T-helper 9 cell (primary cell): ENCODE measurements at places on chromosomes 5 and 9.

DNA sequence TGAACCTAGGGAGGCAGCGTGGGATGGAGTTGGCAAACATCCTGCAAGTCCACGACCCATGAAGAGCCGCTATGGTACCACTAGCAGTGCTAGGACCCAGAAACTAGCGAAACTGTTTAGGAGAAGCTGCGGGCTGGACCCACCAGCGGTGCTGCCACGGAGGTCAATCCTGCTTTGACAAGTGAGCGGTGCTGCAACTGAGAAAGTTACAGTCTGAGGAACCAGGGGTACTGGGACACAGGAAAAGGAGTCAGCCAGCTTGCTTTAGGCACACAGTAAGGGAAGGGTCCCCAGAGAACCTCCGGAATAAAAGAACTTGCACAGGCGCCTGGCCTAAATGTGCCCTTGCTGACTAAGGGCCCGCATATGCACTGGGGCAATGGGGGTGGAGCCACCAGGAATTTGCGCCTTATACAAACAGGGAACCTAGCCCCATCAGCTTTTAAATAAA lies 23.6 kb upstream of the ANXA2R start:
- no peak for DNase-seq

DNA sequence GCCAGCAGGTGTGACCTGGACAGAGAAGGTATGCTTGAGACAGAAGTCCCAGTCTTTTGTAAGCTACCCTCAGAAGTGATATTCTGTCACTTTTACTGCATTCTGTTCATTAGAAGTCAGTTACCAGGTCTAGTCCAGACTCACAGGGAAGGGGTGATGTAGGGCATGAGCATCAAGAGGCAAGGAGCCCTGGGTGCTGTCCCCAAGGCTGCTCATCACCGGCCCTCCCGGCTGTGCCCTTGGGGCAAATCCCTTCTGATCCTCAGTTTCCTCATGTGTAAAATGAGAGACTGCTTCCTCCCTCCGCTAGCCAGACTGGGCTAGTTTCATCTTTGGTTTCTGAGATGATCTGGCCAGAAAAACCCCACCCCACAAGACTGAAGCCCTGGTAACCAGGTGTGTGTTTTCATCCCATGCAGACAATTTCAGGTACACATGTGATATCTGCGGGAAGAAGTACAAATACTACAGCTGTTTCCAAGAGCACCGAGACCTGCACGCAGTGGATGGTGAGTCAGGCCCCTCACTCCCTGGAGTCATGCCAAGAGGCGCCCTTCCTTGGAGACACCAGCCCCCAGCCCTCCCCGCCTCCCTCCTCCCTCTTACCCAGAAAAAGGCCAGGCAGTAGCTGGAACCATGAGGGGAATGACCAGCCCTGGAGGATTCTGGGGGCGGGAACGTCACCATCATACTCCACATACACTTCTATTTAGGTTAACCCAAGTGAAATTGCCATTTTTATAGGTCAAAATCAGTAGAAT lies 71.0 kb downstream of the AMBP start:
- DNase-seq: no peak

DNA sequence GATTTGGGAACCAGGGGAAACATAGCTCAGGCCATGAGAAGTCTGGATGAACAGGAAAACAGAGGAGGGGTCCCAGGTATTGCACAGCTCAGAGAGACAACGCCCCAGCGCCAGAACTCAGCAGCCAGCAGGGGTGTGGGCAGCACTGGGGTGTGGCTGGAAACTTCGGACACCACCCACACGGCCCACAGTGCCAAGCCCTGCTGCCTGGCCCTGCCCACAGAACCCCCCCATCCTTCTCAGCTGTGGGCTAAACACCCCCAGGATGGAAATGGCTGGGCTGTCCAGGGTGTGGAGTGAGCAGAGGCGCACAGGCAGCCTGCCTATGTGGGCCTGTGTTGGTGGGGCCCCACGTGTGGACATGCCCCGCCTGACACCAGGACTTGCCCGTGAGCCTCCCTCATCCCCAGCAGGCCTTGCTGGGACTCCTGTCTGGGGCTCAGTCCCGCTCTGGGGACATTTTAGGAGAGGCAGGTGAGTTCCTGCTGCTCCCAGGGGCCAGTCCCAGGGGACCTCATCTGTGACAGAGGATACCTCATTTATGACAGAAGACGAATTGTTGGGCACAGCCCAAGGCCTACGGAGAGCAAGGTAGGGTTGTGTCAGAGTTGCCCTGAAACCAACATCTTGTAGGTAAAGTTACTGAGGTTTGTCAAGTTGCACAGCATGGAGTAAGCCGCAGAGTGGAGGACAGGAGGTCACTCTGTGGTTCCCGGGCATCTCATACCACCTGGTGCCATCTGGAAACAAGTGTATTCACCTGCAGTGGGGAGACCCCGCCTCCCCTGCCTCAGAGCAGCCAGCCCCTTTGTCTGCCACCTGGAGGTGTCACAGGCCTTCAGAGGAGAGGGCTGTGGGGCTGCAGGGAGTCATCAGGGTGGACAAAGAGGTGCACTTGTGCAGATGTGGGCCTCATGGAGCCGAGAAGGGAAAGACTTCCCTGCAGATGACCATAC lies 183.2 kb downstream of the AUH start:
- no peak for DNase-seq

GRCh38 chr5:73454379-73455036 lies 5.9 kb upstream of the FOXD1 start:
- DNase-seq: no peak

GRCh38 chr5:31626156-31626555 lies 12.8 kb upstream of the PDZD2 start:
- no peak for DNase-seq

DNA sequence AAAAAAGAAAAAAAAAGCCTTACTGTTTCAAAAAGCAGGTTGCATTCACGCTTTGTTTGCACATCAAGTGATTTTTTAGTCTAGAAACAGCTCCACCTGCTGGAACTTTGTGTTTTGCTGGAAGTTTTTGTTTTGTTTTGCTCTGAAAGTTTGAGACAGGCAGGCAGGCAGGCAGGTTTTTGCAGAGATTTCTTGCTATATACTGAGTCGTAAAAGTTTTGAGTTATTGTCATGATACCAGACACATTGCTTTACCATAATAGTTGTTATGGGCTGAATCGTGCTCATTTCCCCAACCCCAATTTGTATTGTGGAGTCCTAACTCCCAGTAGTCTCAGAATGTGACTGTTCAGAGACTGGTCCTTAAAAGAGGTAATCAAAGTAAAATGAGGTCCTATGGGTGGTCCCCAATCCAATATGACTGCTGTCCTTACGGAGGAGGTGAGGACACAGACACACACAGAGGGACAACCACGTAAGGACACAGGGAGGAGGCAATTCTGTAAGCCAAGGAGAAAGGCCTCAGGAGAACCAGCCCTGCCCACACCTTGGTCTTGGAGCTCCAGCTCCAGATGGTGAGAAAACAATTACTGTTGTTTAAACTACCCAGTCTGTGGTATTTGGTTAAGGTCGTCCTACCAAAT lies 20.9 kb downstream of the OR2Y1 start:
- peak; percentile 5 for DNase-seq

- DNase-seq: no peak
Observed at GRCh38 chr9:120158221-120158620, 421.7 kb downstream of the CDK5RAP2 start.

DNA sequence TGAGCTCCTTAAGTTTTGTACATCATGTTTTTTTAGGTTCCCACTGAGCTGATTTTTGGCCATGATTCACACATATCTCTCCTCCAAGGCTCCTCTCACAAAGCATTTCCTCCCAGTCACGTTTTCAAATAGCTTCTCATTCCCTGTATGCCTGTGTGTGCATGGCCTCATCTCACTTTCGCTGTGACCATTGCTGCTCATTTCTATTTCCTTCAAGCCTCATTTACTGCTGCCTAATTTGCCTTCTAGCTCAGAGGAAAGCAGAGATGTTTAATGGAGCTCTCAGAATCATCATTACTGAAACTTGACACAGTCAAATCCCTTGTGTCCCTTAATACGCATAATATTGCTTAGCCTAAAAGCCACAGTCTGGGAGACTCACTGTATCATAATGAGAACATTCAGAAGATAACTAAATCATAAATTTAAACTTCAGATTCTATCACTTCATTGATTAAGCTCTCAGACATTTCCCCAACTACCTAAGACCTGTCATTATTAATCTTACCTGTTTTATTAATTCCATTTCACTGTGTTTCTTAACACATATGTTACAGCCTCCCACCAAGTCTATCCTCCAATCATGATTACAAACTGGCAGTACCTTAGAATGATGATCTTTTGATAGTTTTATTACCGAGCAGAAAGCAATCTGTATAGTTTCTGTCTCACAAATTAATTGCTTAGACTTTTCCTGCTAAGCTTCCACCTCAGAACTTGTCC lies 278.3 kb upstream of the PTGER4 start:
- DNase-seq: no peak

DNA sequence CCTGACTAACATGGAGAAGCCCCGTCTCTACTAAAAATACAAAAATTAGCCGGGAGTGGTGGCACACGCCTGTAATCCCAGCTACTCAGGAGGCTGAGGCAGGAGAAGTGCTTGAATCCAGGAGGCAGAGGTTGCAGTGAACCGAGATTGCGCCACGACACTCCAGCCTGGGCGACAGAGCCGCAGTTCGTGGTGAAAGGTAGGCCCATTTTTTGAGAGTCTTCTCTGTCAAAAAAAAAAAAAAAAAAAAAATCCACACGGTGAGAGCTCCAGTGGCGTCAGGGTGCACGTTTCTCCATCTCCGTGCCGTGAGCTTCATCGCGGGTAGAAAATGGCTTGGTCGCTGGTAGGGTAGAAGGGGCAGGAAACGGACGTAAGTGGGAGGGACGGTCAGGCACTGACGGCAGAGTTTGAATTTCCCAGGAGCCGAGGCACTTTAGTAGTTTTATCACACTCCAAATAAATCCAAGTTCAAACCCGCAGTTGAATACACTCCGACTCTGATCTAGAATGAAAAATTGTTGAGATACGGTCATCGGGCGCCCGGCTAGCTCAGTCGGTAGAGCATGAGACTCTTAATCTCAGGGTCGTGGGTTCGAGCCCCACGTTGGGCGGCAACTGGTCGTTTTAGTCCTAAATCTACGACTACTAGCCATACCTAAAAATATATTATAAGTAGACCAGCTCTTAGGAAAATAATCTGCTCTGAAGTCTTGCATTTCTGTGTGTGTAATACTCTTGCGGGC lies 2.4 kb upstream of the TRIM7 start:
- DNase-seq: peak; percentile 53

DNA sequence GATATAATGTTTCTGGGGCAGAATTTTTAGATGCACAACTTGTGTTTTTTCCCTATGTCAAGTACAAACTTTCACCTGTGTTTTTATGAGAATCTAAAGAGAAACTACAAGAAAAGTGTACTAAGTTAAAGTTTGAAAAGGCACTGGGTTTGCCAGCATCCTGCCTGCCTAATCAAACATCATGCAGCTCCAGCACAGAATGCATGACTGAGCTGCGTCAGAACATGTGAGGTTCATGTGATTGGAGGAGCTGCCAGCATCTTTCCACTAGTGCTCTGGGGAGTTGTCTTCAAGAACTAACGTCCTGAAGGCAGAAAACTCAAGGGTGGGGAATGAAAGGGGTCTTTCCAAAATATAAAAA lies 46.1 kb upstream of the RIC1 start:
- DNase-seq: no peak

DNA sequence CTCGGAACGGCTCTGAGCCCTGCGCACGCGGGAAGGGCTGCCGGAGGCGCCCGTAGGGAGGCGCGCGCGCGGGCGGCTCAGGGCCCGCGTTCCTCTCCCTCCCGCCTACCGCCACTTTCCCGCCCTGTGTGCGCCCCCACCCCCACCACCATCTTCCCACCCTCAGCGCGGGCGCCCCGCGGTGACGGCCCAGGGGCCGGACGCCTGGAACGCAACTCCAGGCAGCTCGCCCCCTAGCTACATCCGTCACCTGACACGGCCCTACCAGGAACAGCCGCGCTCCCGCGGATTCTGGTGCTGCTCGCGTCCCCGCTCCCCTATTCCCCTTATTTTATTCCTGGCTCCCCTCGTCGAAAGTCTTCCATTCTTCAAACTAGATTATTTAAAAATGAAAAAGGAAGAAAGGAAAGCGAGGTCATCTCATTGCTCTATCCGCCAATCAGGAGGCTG lies at the start of gene CDKN2B-AS1:
CDKN2B-AS1 (plus strand) TSS at position 236 of the 450 bp plus-strand sequence.
- DNase-seq: peak; percentile 37

DNA sequence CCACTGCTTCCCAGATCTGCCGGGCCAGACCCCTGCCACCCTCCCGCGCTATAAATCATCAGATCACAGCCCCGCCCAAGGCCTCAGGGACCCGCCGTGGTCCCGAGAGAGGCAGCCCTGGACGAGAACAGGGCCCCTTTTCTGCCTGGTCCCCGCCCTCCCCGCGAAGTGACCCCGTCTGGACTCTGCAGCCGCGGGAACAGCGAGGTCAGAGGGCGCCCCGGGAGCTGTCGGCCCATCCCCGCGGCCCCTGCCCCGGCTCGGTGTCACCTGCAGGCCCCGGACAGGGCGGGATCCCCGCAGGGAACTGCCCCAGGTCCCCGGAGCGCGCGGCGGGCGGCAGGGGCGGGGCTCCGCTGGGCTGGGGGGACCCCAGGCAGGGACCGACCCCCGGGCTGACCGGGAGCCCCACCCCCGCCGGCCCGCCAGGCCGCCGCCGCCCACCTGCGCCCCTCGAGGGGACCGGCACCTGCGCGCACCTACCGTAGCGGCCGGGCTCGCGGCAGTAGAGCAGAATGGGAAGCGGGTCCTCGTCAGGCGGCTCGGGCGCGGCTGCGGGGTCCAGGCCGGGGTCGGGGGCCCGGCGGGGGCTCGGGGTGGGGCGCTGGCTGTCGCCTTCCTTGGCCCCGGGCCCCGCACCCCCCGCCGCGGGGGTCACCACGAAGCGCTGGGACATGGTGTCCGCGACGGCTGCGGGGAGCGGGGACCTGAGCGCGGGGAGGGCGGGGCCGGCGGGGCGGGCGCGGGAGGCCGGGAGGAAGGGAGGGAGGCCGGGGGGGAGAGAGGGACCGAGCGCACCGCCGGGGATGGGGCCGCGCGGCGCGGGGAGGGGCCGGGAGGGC lies 43.5 kb upstream of the SLC12A7 start:
- no peak for DNase-seq

DNA sequence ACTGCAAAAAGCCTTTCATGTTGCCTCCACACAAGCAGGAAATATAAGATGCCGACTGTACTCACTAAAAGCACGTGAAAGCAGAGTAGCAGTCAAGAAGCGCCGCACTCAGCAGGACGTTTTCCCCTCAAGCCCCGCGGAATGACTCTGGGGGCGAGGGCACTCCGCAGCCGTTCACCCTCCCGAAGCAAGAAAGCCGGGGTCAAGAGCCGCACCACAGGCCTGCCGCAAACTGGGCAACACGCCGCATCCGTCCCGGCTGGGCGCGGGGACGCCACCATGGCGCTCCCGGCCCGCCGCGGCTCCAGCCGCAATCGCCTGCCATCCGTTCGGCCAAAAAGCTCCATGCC lies 364 bp downstream of the RPS6 start:
- no peak for DNase-seq

DNA sequence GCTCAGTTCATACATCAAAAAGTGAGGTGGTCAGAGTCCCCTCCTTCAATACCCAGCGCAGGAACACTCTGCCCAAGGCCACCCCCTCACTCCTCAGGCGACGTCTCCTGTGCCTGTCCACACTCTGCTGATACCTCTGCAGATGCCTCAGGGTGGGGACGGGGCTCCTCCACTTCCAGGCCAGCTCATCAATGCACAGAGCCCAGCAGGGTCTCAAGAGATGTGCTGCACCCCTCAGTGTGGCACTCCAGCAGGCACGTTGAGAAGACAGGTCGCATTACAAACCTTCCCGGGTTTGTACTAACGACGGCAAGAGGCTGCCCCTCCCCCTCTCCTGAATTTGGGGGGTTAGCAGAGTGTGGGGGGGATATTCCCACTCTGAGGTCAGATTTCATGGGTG lies 128.5 kb downstream of the ZNF354C start:
- no peak for DNase-seq
